ENCODE measurements at places on chromosomes 1 and 21.

- peak; percentile 62 for DNase-seq
- peak overlapping the region; percentile 28 for H3K4me3 ChIP-seq
- H3K36me3 ChIP-seq = no peaks in the 10 kb centered on the region
- no peaks in the 10 kb centered on the region for H3K27me3 ChIP-seq
- peaks cover 27% of the 10 kb centered on the region for H3K4me1 ChIP-seq
Measured at GRCh38 chr1:153698020-153698922, 19.8 kb downstream of the NPR1 start.

DNA sequence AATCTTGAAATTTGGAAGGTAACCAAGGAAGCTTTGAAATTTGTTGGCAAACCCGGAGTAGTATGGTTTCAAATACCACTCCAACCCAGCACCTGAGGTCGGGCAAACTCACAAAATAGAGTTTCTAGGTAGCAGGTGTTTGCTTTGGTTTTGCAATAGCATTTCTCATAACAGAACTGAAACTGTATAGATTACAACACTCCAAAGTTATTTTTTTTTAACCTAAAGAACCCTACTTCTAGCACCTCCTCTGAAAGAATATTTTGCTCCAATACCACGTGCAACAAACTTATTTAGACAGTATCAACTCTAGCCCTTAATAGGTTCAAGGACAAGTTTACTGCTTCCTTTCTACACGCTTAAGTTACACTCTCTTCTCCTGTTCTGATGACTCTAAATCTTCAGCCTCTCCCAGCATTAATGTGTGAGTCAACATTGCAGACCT lies 178.5 kb upstream of the FMN2 start:
- H3K4me3 ChIP-seq = no peak overlapping the region
- no peaks in the 10 kb centered on the region for H3K27me3 ChIP-seq
- no peaks in the 10 kb centered on the region for H3K36me3 ChIP-seq
- H3K4me1 ChIP-seq = peaks cover 6% of the 10 kb centered on the region

GRCh38 chr1:156643049-156643777 lies 1.3 kb downstream of the BCAN start:
- peaks cover 15% of the 10 kb centered on the region for H3K27me3 ChIP-seq
- peaks cover 11% of the 10 kb centered on the region for H3K4me1 ChIP-seq
- DNase-seq = no peak
- H3K36me3 ChIP-seq = no peaks in the 10 kb centered on the region

GRCh38 chr1:210339500-210339899 lies 10.8 kb downstream of the HHAT start:
- H3K27ac ChIP-seq = no peak overlapping the region
- H3K36me3 ChIP-seq = no peaks in the 10 kb centered on the region
- no peak for DNase-seq
- no peak overlapping the region for H3K4me3 ChIP-seq
- no peaks in the 10 kb centered on the region for H3K4me1 ChIP-seq

DNA sequence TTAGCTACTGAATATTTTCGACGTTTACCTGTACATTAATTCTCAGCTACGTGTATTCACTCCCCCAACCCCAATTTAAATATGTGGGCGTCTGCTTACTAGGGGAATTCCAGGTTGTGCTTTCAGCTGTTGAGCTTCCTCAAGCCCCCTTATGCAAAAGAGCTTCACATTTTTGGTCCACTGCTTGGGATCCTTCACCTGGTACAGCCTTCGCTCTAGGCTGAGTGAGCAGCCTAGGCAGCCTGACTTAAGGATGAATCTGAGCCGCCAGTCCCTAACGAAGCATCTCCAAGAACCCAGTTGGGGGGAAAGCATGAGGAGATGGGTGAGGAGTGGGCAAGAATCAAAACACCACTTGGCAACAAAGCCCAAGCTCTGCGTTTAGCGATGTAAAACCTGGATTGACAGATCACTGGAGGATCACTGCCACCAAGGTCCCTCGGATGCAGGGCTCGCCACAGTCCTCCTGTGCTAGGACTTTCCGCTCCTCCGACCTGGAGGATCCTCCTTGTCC lies 674 bp downstream of the BCL10 start:
- no peaks in the 10 kb centered on the region for H3K27me3 ChIP-seq
- peak overlapping the region; percentile 93 for H3K27ac ChIP-seq

GRCh38 chr1:218660678-218661053 lies 315.5 kb downstream of the TGFB2 start:
- no peak for DNase-seq
- no peaks in the 10 kb centered on the region for H3K36me3 ChIP-seq
- no peaks in the 10 kb centered on the region for H3K27me3 ChIP-seq
- no peak overlapping the region for H3K27ac ChIP-seq

GRCh38 chr1:32204943-32205361 lies 519 bp upstream of the IQCC start:
- no peak overlapping the region for H3K27ac ChIP-seq
- peak; percentile 40 for DNase-seq
- H3K4me1 ChIP-seq = peaks cover 42% of the 10 kb centered on the region
- H3K36me3 ChIP-seq = no peaks in the 10 kb centered on the region
- H3K27me3 ChIP-seq = no peaks in the 10 kb centered on the region

DNA sequence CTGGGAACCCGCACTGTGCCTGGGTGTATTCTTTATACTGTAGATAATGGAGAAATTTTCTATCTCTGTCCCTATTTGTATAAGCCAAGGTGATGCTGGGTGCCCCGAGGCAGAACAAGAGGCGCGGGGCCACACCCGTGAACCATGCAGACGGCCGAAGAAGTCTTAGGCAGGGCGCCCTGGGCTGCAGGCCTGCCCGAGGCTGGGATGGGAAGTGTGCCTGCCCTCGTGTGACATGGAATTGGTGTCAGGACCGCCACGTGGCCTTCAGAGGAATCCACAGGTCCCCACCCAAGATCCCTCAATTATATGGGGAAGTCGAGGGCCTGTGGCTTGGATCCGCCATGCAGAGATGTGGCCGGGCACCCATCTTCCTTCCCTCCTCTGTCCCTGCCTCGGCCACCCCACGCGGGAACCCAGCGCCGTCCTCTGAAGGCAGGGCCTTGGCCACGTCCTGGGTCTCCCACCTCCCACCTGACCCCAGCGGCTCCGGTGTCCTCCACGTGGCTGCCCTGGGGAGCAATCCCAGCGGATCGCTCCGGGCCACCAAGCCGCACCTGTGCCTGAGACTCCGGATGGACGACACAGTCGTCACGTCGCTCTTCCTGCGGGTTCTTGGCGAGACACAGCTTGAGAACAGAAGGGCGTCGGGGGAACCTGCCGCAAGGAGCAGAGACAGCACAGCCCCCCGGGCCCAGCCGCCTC lies 19.9 kb upstream of the ARHGEF16 start:
- peak; percentile 79 for DNase-seq
- no peak overlapping the region for H3K27ac ChIP-seq
- H3K4me1 ChIP-seq = no peaks in the 10 kb centered on the region

DNA sequence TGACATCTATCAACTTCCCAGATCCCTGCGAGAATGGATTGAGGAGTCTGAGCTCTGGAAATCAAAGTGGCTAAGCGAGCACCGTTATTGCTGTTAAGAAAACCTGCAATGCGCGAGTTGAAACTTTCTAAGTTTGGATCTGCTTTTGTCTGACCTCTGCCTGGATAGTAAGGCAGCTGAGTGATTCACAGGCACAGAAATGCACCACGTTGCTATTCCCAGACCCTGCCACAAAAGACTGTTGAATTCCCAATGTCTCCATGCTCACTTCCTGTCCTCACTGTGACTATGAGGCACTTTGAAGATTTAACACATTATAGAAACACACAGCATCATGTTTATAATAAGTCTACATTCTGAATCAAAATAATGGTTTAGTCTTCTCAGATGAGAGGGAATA lies 27.1 kb upstream of the CNIH3 start:
- no peaks in the 10 kb centered on the region for H3K4me1 ChIP-seq
- no peaks in the 10 kb centered on the region for H3K36me3 ChIP-seq
- no peak overlapping the region for H3K4me3 ChIP-seq
- no peak for DNase-seq

GRCh38 chr1:909861-910310 lies 13.8 kb upstream of the SAMD11 start:
- no peak overlapping the region for H3K4me3 ChIP-seq
- H3K27me3 ChIP-seq = peaks cover 23% of the 10 kb centered on the region
- H3K36me3 ChIP-seq = no peaks in the 10 kb centered on the region
- H3K4me1 ChIP-seq = peaks cover 33% of the 10 kb centered on the region
- DNase-seq = peak; percentile 83
- H3K27ac ChIP-seq = no peak overlapping the region

- peak within 1 kb of the TSS; percentile 83 for H3K27ac ChIP-seq
- peaks cover 5% of the 10 kb centered on the region for H3K27me3 ChIP-seq
- DNase-seq = peak; percentile 93
Measured at GRCh38 chr1:155127105-155127966, at the start of gene EFNA1. EFNA1 (plus strand) TSS chr1:155127876; CDS start chr1:155127978, 102 bp downstream.

DNA sequence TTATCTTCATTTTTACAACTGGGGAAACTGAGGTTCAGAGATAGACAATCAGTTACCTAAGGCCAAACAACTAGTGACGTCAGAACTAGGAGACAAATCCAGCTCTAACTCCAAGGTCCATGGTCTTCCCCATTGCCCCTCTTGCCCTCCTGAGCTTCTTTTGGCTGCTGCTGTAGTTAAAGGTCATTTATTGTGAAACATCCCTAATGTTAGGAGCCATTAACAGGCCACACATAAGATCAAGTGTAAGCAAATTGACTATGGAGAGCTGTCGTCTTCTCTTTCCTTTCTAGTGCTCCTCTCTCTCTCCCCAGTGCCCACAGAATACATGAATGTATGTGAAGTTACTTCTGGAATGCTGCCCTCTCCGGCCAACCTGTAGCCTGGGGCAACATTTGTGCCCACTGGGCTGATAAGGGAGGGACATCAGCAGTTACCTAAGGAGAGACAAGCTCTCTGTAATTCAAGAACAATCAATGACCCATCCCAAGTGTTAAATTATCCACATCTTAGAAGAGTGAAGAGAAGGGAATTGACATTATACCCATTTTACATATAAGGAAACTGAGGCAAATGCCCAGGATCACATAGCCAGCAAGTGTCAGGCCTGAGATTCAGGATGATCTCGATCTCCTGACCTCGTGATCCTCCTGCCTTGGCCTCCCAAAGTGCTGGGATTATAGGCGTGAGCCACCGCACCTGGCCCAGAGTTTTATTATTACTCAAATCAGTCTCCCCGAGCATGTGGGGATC lies 40.1 kb downstream of the PTAFR start:
- peaks cover 24% of the 10 kb centered on the region for H3K4me1 ChIP-seq
- H3K36me3 ChIP-seq = no peaks in the 10 kb centered on the region
- H3K4me3 ChIP-seq = no peak overlapping the region

DNA sequence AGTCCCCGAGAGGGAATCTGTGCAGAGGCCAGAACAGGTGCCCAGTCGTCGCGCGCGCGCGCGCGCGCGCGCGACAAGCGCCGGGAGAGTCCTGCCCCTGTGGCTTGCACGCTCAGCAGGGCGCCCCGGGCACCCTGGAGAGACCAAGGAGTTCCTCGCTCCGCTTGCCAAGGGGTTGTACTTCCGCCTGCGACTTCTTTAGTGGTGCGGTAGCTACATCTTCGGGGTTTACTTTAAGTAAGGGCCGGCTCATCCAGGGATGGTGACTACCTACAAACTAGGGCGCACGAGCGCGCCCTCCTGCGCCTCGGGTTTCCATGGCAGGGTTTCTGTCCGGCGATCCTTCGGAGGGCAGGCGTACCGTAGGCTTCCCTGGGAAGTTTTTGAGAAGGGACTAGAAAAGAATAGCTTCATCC lies 1.4 kb downstream of the LHX4 start:
- H3K27ac ChIP-seq = no peak overlapping the region
- peak; percentile 83 for DNase-seq
- H3K4me1 ChIP-seq = peaks cover 60% of the 10 kb centered on the region
- H3K36me3 ChIP-seq = no peaks in the 10 kb centered on the region

- no peak for DNase-seq
- H3K4me3 ChIP-seq = no peak overlapping the region
- peaks cover 3% of the 10 kb centered on the region for H3K4me1 ChIP-seq
- no peaks in the 10 kb centered on the region for H3K27me3 ChIP-seq
- H3K36me3 ChIP-seq = peaks cover 62% of the 10 kb centered on the region
- H3K27ac ChIP-seq = no peak overlapping the region
Measured at GRCh38 chr1:44220755-44221154, 7.5 kb downstream of the DMAP1 start.

DNA sequence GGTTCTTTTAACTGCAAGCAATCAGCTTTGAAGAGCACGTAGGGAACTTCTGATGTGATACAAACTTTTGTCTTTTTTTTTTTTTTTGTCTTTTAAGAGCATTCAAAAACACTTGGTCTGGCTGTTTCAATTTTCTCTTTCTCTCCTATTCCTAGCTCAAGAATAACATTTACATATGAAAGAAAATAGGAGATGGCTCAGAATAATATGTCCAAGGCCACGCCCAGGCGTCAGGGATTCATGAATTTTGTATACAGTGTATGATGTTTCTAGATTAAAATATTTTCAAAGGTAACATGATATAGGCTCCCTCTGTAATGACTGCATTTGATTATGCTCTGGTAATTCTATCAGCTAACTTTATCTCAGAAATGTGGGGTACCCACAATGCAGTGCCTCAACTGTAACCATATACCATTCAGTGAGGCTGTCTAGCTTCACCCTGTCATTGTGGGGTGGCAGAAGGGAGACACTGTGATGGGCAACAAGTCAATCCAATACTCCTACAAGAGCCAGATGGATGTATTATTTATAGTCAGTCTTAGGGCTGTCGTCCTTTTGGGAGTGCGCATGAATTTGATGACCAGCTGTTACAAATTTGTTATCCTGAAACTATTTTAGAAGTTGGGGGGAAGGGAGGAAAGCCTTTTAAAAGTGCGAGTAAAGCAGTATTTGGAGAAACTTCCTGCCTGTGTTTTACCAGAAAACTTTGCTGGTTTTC lies 1.5 kb upstream of the AKNAD1 start:
- H3K4me1 ChIP-seq = no peaks in the 10 kb centered on the region
- no peak for DNase-seq
- H3K36me3 ChIP-seq = no peaks in the 10 kb centered on the region

- H3K27ac ChIP-seq = no peak overlapping the region
- no peaks in the 10 kb centered on the region for H3K27me3 ChIP-seq
- no peaks in the 10 kb centered on the region for H3K4me1 ChIP-seq
- no peaks in the 10 kb centered on the region for H3K36me3 ChIP-seq
Measured at GRCh38 chr1:178267646-178268094, 173.8 kb downstream of the RASAL2 start.

GRCh38 chr1:31401241-31401640 lies 11.8 kb upstream of the SERINC2 start:
- no peak for DNase-seq
- no peaks in the 10 kb centered on the region for H3K36me3 ChIP-seq
- H3K4me3 ChIP-seq = no peak overlapping the region

DNA sequence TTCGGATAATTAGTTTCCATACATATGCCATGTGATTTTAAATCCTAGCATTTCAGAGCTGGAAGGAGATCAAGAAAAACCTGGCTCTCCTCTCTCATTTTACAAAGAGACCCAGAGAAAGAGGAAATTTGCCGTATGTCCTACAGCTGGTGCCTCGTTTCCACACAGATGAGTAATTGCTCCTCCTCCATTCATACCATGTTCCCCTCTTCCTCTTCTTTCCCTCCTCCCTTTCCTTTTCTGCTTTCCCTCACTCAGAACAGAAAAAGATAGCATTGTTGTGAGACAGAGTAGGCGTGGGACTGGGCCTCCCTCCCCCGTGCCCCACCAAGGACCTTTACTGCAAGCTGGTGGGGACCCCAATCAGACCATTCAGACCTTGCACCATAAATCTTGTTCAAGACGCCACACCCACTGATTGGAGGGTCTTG lies 13.7 kb upstream of the SLC44A3 start:
- DNase-seq = no peak
- H3K36me3 ChIP-seq = no peaks in the 10 kb centered on the region
- H3K4me3 ChIP-seq = no peak overlapping the region
- H3K27me3 ChIP-seq = no peaks in the 10 kb centered on the region
- H3K4me1 ChIP-seq = peaks cover 15% of the 10 kb centered on the region
- H3K27ac ChIP-seq = no peak overlapping the region
